ENCODE measurements at places on chromosomes 12 and 14. TPM values are rescaled to one million over a fixed set of nuclear protein-coding genes. Genes with fewer than 3 reads are reported as not detected.

Gene GZMH
- 0.40 TPM for total RNA-seq

Gene CCDC88C
- total RNA-seq, result 12.5 TPM

DNA sequence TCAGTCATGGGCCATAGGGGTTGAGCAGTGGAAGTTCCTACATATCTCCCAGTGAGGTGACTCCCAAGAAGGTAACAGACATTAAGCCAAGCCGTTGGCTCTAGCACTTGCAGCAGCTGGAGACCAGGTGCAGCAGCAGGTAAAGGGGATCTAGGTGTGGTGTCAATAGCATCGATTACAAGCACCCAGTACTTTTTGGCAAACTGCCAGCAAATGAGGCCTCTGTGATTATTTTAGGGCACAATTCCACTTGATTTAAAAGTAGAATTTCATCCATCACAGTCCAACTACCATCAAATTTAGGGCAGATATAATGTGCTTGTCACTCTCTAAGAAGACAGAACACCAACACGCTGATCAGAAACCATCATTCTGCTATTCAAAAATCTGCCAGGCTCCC lies 224.1 kb upstream of the EGLN3 start:
- no peak overlapping the region for H3K27ac ChIP-seq
- peaks cover 14% of the 10 kb centered on the region for H3K4me1 ChIP-seq
- H3K36me3 ChIP-seq, result no peaks in the 10 kb centered on the region
- no peak for DNase-seq

- H3K27ac ChIP-seq, result no peak overlapping the region
- H3K4me3 ChIP-seq, result no peak overlapping the region
These were observed 1250.1 kb downstream of the TMEM121 start for GRCh38 chr14:106776395-106776983.

GRCh38 chr12:110012137-110012536 lies 12.9 kb downstream of the ANKRD13A start:
- H3K27me3 ChIP-seq, result no peaks in the 10 kb centered on the region
- no peak overlapping the region for H3K27ac ChIP-seq
- no peaks in the 10 kb centered on the region for H3K4me1 ChIP-seq

- no peaks in the 10 kb centered on the region for H3K4me1 ChIP-seq
- no peaks in the 10 kb centered on the region for H3K27me3 ChIP-seq
- no peak for DNase-seq
- H3K4me3 ChIP-seq, result no peak overlapping the region
- no peak overlapping the region for H3K27ac ChIP-seq
These were observed 186.1 kb downstream of the FOXG1 start for GRCh38 chr14:28952666-28953065.

DNA sequence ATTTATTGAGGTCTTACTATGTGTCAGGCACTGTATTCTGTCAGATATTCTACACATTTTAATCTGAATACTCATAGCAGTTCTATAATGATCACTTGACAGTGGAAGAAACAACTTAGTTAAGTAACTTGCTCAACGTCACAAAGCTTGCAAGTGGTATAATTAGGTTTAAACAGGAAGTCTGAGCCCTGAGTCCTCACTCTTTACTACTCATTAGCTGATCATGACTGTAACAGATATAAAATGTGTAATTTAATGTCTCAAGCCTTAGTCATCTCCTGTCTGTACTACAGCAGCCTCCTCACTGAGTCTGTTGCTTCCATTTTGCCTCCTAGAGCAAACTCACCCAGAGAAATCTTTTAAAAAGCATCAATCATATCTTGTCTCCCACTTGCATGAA lies 38.9 kb downstream of the PPP4R4 start:
- no peaks in the 10 kb centered on the region for H3K36me3 ChIP-seq
- DNase-seq, result no peak
- no peak overlapping the region for H3K4me3 ChIP-seq
- H3K27ac ChIP-seq, result no peak overlapping the region

GRCh38 chr14:91888641-91889476 lies 21.5 kb upstream of the TC2N start:
- H3K4me3 ChIP-seq, result no peak overlapping the region
- no peak for DNase-seq
- peaks cover 9% of the 10 kb centered on the region for H3K36me3 ChIP-seq
- no peaks in the 10 kb centered on the region for H3K27me3 ChIP-seq
- H3K27ac ChIP-seq, result peak overlapping the region; percentile 80

DNA sequence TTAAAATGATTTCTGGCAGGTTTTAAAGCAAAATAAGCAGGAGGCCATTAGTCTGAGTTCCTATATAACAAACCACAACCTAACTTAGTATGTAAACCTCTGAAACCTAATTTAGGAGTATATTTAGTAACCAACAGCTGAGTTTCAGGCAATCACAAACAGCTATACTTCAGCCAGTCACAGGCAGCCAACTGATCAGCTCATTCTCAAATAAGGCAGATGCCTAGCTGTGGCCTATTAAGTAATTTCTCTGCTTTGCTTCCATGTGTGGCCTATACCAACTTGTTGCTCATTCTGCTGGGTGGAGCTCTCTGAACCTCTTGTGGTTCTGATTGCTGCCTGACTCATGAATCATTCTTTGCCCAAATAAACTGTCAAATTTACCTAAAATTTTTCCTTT lies 408.9 kb upstream of the FBXO33 start:
- DNase-seq, result no peak
- H3K4me3 ChIP-seq, result no peak overlapping the region
- no peaks in the 10 kb centered on the region for H3K4me1 ChIP-seq
- H3K27me3 ChIP-seq, result no peaks in the 10 kb centered on the region

All from muscle of leg (tissue), 16 donors.